ENCODE measurements at places on chromosomes 3 and 15. TPM values are rescaled to one million over a fixed set of nuclear protein-coding genes. Genes with fewer than 3 reads are reported as not detected.

DNA sequence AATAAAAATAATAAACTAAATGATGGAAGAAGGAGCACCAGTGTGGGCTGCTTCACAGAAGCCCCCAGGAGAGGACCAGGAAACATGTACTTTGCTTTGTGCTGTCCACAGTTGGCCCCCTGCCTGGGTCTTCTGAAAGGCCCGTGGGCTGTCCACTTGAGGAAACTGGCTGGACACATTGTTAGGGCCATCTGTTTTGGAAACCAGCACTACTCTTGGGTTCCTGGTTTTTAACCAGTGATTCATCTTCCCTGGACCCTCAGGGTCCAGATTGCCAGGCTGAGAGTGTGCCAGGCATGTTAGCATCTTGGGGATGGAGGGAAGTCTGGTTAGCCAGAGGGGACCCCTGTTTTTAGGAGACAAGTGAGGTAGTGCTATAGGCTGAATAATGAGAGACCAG is 297.2 kb upstream of the C2CD4B start:
- no peak for DNase-seq

DNA sequence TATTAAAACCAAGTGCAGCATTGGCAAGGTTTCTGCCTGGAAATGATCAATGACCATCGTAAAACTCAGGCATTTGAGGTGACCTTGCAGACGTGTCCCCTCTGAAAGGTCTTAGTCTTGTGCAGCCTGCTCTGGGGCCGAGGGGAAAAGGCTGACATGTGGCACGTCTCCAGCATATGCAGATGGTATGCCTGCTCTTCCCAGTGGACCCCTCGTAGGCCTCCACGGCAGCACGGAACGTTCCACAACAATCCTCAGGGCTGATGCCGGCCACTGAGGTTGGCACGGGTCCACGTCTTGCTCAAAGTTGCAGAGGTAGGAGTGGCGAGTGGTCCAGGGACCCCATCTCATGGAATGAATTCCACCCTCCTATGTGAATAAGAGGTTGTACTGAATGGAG is 247.5 kb upstream of the LYSMD4 start:
- no peak for DNase-seq

GRCh38 chr3:2156244-2156847 is 57.7 kb downstream of the CNTN4 start:
- no peak for DNase-seq

Gene PPARG
- 8.5 TPM for total RNA-seq

DNA sequence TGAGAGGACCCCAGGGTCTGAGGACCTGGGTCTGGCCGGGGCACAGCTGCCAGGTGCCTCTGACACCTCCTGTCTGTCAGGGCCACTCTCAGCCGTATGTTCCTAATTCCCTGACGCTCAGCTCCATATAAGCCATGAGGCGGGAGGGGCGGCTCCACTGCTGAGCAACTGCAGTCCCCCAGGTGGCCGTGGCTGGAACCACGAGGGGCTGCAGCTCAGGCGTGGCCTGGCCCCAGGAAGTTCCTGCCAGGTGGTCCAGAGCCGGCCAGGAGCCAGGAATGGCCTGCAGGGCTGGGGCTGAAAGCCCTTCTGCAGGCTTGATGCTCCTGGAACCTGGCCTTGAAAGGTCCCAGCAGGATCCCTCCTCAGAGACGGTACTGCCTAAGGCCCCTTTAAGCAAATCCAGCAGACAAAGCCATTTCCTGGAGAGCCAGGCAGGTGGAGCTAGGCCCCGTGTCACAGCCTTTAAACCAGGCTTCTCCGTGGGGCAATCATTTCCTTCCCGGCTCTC is 118.0 kb downstream of the CHSY1 start:
- no peak for DNase-seq

- DNase-seq = no peak
Observed at GRCh38 chr3:138818185-138818860, 16.4 kb downstream of the PIK3CB start.

- DNase-seq = no peak
Observed at GRCh38 chr3:156368189-156368588, 186.7 kb downstream of the SSR3 start.

Gene KBTBD8
- 1.1 TPM for total RNA-seq

GRCh38 chr3:177478170-177478867 is 281.0 kb upstream of the TBL1XR1 start:
- peak; percentile 21 for DNase-seq

GRCh38 chr3:13850161-13850945 is 29.5 kb downstream of the WNT7A start:
- DNase-seq = no peak

GRCh38 chr3:59783468-59783988 is 733.7 kb upstream of the CFAP20DC start:
- no peak for DNase-seq

DNA sequence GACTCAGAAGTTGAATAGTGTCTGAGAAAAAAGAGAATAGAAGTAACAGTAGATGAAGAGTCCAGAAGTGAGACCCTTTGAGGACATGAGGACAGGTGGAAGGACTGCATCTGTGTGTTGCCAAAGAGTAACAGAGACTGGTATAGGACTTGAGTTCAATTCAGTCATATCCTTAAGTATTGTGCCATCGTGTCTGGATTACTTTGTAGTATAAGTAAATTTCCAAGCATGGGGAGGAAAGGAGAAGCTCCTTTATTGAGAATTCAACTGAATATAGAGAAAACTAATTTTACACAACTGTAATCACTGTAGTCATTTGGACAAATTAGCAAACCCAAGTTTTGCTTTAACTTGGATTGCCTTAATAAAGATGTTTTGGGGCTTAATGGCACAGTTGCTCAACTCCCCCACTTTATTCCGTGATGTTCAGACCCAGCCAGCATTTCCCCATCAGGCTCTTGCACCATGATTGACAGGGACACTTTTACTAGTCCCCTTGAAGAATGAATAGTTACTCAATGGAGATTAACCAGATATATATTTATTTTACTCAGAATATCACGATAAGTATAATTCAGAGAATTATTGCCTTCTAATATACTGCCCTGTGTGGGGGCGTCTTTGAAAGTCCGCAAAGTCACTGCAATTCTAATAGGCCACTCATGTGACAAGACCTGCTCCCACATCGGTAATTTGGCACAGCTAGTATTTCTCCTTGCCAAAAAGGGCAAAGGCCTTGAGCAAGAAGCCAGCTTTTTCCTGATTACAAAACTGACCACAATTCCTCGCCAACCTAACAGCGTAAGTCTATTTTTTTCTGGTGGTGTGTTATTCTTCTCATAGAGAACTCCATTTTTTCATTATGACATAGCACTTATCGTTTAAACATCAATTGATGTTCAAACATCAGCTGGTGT is 61.3 kb downstream of the PPARG start:
- no peak for DNase-seq

Gene ITIH4
- total RNA-seq = 50.6 TPM

- no peak for DNase-seq
Observed at GRCh38 chr15:34791701-34792100, 3.6 kb downstream of the ACTC1 start.

Gene SLITRK3
- 0.14 TPM for total RNA-seq

Gene PCCB
- total RNA-seq = 19.3 TPM

Gene TRH
- not detected for total RNA-seq

DNA sequence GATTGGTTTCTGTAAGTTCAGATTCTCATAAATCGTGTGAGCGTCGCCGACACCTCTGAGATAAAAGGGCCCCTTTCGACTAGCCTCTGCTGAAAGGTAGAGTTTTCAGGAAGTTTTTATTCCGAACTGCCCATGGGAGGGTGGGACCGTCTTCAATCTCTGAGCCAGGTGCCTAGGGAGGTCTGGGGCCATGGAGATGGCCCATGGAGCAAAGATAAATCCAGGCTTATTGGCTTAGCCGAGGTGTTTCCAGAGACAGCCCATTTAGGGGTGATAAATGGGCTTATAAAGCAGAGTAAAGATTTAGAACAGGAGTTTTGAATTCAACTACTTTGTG is 442 bp downstream of the QTRT2 start:
- DNase-seq = no peak

DNA sequence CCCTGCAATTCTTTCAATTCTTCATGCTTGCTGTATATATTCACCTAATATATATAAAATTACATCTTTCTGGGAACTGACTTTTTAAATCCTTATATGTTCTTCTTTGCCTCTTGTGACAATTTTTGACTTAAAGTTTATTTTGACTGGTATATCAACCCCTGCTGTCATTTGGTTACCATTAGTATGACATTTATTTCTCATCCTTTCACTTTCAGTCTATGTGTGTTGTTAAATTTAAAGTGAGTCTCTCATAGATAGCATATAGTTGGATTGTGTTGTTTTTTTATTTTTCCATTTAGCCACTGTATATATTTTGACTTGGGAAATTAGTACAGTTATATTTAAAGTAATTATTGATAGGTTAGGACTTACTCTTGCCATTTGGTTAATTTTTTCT is 194.9 kb downstream of the DPH6 start:
- DNase-seq = no peak

Gene FRMD4B
- total RNA-seq = 86.1 TPM

DNA sequence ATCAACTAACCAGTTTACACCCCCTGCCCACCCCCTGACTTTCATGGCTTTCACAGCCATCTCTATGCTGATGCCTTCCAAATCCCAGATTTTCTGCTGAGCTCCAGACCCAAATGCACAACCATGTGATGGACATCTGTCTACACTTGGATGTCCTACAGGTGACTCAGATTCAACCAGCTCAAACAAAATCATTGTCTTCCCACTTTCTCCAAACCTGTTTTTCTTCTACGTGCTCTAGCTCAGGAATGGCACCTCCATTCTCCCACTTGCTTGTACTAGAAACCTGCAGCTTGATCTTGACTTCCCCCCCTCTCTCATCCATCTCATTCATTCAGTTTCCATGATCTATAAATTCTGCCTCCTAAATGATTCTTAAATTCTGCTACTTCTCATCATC is 34.1 kb upstream of the RARRES1 start:
- DNase-seq = no peak

All from thoracic aorta (tissue), 2 donors.